ENCODE measurements at places on chromosomes 12 and 14.

DNA sequence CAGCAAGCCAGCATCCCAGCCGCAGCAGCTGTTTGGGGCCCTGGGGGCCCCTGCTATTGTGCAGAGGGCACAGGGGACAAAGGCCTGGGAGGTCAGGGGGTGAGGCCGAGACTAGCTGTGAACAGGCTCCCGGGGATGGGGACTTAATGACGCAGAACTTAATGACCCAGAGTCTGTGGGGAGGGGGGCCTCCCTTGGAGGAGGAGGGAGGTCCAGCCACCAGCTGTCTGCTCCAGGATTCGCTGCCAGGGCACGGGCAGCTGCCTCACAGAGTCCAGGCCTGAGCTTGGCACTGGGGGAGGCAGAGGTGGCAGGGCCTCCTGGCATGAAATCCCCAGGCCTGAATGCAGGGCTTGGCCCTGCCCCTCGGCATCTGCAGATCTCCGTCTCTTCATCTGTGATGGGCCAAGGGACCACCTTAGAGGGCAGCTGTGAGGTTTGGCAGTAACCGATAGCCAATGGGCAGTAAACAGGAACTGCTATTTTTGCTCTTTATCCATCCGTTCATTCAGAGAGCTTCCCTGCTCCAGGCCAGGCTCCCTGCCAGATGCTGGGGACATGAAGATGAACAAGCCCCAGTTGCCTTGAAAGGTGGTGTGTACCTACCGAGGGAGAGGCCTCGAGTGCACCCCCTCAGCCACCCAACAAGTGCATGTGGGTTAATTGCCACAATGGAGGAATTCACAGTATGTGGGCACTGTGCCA is 6.7 kb downstream of the FAM222A start:
- DNase-seq = no peak

DNA sequence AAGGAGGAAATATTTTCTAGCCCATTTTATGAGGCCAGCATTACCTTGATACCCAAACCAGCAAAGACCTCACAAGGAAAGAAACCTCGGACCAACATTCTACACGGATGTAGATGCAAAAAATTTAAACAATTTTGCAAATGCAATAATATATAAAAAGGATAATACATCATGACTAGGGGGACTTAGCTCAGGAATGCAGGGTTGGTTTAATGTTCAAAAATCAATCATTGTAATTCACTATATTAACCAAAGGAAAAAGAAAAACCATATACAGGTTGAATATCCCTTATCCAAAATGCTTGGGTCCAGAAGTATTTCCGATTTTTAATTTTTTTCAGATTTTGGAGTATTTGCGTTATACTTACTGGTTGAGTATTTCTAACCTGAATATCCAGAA is 33.0 kb downstream of the TPCN1 start:
- DNase-seq = no peak

- no peak for DNase-seq
Observed at GRCh38 chr12:16523284-16523950, 82.5 kb downstream of the LMO3 start.

GRCh38 chr14:99718031-99718810 is 34.1 kb downstream of the CYP46A1 start:
- DNase-seq = no peak

DNA sequence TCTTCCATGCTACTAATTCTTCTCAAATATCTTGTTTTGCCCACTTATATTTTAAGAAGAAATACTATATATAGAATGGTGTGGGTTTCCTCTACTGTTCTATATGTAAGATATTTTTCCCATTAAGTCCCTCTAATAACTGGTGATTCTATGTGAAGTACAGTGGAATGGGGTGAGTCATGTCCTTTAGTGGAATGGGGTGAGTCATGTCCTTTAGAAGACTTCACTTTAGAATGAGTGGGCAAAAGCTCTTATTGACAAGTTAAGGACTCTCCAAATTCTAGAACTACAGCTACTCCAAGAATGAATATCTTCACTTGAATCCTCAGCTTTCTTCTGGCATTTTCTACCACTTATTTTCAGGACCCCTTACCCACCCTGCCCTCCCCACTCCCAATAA is 349.9 kb downstream of the ETNK1 start:
- no peak for DNase-seq

GRCh38 chr14:68554231-68554630 is 238.6 kb downstream of the ZFP36L1 start:
- DNase-seq = no peak

GRCh38 chr12:30043151-30043847 is 259.6 kb upstream of the TMTC1 start:
- no peak for DNase-seq

DNA sequence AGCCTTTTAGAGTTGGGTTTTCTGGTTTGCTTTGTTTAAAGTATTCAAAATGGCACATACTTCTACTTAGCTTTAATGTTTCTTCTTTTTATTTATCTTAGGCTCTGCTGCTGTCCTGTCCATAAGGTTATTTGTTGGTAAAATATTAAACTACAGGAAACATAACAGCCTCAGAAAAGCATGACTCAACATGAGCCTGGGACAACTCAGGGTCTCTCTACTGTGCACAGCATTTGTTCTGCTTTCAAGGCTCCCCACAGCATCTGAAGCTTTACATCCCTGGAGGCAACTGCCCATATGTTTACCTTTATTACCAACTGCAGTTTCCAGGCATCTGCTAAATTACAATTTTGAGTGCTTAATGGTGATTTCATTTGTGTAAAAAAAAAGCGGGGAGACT is 954.2 kb upstream of the FBXO33 start:
- no peak for DNase-seq

Data from forelimb muscle (tissue), 1 donor.